Natural killer cell treated with Interleukin-12 subunit alpha and Interleukin-12 subunit beta and Interleukin-15 and Interleukin-18, amount 100 ng/mL, for 72 hours (primary cell): ENCODE measurements at places on chromosomes 5 and 9. TPM values are rescaled to one million over a fixed set of nuclear protein-coding genes. Genes with fewer than 3 reads are reported as not detected.

SLC36A3 gene
- total RNA-seq, result not detected

ZNF354C gene
- 3.2 TPM for total RNA-seq

NR6A1 gene
- 3.8 TPM for total RNA-seq

RETREG1 gene
- total RNA-seq, result 0.50 TPM

ZFP2 gene
- total RNA-seq, result 0.12 TPM

PCDHB6 gene
- not detected for total RNA-seq

CYSRT1 gene
- 0.29 TPM for total RNA-seq

MRPL41 gene
- total RNA-seq, result 48.6 TPM

- no peak overlapping the region for H3K27ac ChIP-seq
- H3K27me3 ChIP-seq, result no peaks in the 10 kb centered on the region
- no peak overlapping the region for H3K4me3 ChIP-seq
- peaks cover 4% of the 10 kb centered on the region for H3K36me3 ChIP-seq
- H3K4me1 ChIP-seq, result no peaks in the 10 kb centered on the region
Measured at GRCh38 chr5:3251784-3252183, 343.8 kb upstream of the IRX1 start.

GRCh38 chr5:107670087-107670931 lies 428 bp downstream of the EFNA5 start:
- H3K27ac ChIP-seq, result no peak overlapping the region
- peak overlapping the region; percentile 94 for H3K4me3 ChIP-seq
- peaks cover 25% of the 10 kb centered on the region for H3K27me3 ChIP-seq
- H3K4me1 ChIP-seq, result peaks cover 25% of the 10 kb centered on the region

DNA sequence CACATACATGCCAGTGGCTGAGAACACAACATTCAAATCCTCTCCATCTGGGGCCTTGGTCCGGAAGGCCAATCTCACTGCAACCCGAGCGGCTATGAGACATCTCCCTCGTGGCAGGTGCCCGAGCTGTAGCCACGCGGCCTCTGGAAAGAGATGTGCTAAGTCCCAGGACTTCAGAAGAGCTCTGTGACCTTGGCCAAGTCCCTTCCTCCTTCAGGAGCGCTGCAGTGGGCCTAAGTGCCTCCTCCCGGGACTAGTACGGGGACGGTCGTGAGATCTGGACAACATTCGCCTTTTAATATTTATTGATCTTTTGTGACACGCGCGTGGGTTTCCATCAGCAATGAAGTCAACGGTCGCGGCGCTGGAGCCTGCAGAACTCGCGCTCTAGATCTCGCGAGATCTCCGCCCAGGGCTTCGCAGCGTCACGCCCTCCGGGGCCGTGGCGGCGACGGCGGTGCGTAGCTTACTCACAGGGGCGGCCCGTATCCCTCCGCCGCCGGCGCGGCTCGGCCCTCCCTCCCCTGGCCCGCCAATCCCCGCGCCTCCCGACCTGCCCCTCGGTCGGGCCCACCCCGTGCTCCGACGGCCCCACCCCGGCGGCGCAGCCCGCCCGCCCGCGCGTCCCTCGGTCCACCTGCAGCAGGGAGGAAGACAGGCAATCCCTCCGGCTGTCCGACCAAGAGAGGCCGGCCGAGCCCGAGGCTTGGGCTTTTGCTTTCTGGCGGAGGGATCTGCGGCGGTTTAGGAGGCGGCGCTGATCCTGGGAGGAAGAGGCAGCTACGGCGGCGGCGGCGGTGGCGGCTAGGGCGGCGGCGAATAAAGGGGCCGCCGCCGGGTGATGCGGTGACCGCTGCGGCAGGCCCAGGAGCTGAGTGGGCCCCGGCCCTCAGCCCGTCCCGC lies at the start of gene UBE2D2:
UBE2D2 (plus strand) TSS at position 588 of the 903 bp plus-strand sequence. CDS start 453 bp downstream, outside the sequence.
- H3K4me1 ChIP-seq, result peaks cover 31% of the 10 kb centered on the region
- DNase-seq, result peak; percentile 97
- peak within 1 kb of the TSS; percentile 91 for H3K27ac ChIP-seq
- H3K27me3 ChIP-seq, result no peaks in the 10 kb centered on the region

DNA sequence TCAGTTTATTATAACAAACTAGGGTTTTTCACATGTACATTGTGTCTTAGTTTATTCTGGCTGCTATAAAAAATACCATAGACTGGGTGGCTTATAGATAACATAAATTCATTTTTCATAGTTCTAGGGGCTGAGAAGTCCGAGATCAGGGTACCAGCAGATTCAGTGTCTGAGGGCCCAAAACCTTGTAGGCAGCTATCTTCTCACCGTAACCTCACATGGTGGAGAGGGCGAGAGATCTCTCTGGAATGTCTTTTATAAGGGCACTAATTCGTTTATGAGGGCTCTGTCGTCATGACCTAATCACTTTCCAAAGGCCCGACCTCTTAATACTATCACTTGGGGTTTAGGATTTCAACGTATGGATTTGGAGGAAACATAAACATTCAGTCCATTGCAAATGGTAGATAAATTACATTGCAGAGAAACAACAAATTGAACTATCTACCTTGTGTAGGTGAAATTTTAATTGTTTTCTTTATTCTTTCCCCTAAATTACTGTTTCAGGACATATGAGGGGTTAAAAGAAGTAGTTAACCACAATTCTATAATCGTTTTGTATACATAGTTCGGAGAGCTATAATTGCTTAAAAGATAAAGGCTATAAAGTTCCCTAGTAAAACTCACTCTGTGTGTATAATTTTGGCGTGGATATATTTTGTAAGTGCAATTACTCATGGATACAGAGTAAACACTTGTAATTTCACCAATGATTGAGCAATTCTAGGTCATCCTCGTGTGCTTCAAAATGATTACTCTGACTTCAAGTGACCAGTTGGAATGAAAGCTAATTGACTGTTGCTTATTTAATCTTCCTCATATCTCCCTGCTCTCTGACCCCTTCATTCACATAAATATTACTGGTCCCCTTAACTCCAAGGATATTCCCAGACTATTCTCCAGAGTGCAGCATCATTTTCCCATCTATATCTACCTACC lies 247.5 kb upstream of the TMEM161B start:
- H3K4me3 ChIP-seq, result no peak overlapping the region
- no peaks in the 10 kb centered on the region for H3K4me1 ChIP-seq
- H3K27ac ChIP-seq, result no peak overlapping the region
- no peaks in the 10 kb centered on the region for H3K36me3 ChIP-seq
- peaks cover 52% of the 10 kb centered on the region for H3K27me3 ChIP-seq

DNA sequence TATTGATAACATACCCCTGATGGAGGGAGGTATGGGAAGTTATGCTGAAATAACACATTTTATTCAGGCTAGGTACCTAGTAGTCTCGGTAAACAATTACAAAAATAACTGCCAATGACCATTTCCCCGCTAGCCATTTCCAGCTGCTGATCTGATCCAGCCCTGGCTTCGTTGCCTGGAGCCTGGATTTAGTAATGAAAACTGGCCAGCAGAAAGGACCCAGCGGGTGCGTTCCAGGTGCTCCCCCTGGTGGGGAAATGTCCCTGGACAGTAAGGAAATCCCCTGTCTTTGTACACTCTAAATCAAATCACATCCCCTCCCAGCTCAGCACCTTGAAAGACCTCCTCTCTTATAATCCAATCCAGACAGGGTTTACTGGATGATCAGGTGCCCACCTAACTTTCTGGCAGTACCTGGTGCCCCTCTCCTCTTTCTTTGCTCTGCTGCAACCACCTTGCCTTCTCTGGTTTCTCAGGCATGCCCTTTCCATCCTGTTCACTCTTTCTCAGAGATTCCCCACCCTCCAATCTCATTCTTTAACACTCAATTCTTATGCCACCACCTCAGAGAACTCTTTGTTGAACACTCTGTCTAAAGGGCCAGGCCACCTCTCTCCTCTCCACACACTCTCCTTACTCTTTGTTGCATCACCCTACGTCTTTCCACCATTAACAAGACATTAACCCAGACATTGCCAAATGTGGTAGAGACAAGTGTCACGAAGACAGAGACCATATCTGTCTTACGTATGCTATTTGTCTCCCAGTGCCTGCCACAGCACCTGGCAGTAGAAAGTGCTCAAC lies 50.1 kb upstream of the SMAD5 start:
- no peak overlapping the region for H3K4me3 ChIP-seq
- DNase-seq, result peak; percentile 68
- H3K36me3 ChIP-seq, result no peaks in the 10 kb centered on the region
- peaks cover 10% of the 10 kb centered on the region for H3K4me1 ChIP-seq
- no peak overlapping the region for H3K27ac ChIP-seq

DNA sequence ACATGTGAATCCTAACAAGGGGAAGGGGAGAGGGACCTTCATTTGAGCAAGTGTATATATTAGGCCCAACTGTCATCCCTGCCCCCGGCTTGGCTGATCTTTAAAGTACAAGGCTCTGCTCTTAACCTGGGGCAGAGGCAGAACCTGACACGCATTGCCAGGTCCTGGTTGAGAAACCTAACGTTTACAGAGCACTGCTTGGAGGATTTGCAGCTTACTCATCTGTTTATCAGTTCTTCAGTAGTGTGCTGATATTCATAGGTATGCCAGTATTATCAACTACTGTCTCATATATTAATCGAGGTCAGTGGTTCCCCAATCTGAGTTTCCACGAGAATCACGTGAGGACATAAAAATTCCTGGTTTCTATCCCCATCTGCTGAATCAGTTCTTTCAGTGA lies 50.4 kb downstream of the ACO1 start:
- no peak overlapping the region for H3K27ac ChIP-seq
- no peak for DNase-seq
- H3K27me3 ChIP-seq, result no peaks in the 10 kb centered on the region
- no peak overlapping the region for H3K4me3 ChIP-seq
- peaks cover 6% of the 10 kb centered on the region for H3K36me3 ChIP-seq

GRCh38 chr5:556909-557441 lies 32.7 kb upstream of the SLC9A3 start:
- no peak overlapping the region for H3K4me3 ChIP-seq
- no peaks in the 10 kb centered on the region for H3K36me3 ChIP-seq
- H3K27ac ChIP-seq, result no peak overlapping the region
- no peaks in the 10 kb centered on the region for H3K4me1 ChIP-seq
- DNase-seq, result peak; percentile 50
- peaks cover 10% of the 10 kb centered on the region for H3K27me3 ChIP-seq

DNA sequence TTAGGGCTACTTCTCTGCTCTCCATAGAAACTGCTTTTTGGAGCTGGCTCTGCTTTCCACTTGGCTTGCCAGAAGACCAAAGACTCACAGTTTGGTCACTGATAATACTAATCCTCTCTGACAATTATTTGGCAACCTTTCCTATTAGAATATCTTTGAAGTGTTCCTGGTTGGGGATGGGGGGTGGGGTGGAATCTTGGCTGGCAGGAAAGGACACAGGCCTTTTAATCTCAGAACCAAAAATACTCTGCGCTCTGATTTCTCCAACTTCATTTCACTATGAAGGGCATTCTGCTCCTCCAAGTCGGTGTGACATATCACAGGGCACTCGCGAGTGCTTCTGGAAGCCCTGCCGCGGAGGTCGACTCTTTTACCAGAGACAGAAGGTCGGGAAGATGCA lies 1329.0 kb upstream of the WWC1 start:
- H3K4me3 ChIP-seq, result no peak overlapping the region
- H3K36me3 ChIP-seq, result peaks cover 6% of the 10 kb centered on the region

DNA sequence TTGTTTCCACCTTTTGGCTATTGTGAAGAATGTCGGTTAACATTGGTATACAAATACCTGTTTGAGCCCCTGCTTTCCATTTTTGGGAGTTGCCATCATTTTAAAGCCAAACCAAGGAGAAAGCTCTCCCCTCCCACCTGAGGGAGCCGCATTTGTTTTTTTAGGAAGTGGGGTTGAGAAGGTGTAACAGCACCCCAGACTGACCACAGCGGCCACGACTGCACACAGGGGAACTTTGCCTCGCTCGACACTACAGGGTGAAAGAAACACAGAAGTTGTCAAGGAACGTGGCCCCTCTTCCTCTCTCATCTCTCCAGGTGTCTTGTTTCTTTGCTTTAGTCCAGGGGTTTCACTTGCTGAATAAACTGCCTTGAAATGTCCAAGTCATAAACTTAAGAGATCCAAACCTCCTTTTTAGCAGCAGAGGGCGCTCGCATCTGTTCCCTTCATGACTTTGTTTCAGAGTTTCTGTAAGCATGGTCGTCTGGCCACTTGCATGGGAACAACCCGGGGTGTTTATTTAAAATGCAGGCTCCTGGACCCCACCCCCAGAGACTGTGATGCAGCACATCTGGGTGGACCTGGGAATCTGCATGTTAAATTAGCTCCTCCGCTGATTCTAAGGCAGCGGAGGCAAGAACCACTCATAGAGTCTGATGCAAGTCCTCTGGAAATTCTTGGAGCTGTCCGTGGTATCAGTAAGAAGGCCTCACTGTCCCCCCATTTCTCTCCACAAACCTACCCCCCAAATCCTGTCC lies 2.1 kb upstream of the TTLL11 start:
- peaks cover 36% of the 10 kb centered on the region for H3K4me1 ChIP-seq
- H3K36me3 ChIP-seq, result peaks cover 5% of the 10 kb centered on the region
- H3K27me3 ChIP-seq, result peaks cover 12% of the 10 kb centered on the region
- no peak for DNase-seq
- peak overlapping the region; percentile 4 for H3K27ac ChIP-seq

DNA sequence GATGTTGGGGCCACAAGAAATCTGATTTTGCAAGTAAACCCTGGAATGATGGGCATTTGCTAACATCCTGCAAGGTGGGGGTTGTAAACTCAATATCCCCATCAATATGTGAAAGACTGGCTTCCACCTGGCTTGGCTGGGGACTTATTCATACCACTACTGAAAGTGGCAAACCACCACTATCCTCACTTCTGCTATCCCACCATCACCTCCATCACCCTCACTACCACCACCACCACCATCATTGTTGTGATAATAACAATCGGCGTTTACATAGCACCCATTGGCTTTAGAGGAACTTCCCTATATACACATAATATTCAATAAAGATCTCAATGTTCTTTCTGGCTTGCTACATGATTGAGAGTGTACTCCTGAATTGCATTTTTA lies 224.7 kb upstream of the DAP start:
- no peak overlapping the region for H3K4me3 ChIP-seq
- H3K27ac ChIP-seq, result no peak overlapping the region
- no peaks in the 10 kb centered on the region for H3K36me3 ChIP-seq
- peaks cover 21% of the 10 kb centered on the region for H3K27me3 ChIP-seq
- H3K4me1 ChIP-seq, result peaks cover 6% of the 10 kb centered on the region
- no peak for DNase-seq

DNA sequence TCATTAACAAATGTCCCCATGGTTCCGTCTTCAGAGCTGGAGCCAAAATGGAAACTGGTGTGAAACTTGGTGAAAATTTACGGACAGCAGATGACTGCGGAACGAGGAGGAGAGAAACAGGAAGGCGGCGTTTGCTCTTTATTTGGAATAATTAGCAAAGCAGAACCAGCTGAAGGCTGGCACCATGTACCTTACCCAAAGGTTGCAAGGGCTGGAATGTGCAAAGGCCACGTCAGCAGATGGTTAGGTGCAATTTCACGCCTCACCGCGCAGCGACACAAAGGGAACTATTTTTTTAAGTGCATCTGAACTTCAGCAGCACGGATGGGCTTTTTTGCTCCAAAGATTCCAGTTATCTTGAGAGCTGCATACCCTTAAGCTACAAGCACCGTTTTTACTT lies 127.4 kb downstream of the COL23A1 start:
- DNase-seq, result no peak
- H3K4me1 ChIP-seq, result no peaks in the 10 kb centered on the region
- H3K36me3 ChIP-seq, result no peaks in the 10 kb centered on the region
- H3K27me3 ChIP-seq, result peaks cover 2% of the 10 kb centered on the region
- H3K4me3 ChIP-seq, result no peak overlapping the region
